ENCODE measurements at places on chromosomes 1 and 21.

DNA sequence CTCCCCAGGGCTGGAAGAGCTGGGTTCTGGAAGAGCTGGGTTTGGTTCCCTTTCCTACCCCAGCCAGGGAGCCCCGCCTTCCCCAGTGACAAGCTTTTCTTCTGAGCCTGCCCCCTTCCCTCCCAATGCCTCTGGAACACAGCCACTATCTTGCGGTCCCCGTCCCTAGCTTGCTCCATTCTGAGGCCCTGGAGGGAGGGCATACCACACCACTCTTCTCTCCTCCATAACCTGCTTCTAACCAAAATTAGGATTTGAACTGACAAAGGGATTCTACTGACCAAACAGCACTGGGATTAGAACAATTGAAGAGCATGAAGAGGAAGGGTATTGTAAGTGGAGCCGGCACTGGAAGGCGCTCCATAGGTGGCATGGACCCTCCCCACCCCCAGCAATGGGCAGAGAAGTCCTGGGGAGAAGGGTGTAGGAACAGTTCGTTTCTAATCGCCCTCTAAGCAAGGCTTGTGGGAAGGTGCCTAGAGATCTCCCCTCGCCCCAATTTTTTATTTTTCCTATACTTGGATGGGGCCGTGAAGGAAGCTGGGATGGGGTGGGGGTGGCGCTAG, 690 bp downstream of the C1orf216 start:
- DNase-seq = no peak

- DNase-seq = no peak
Observed at GRCh38 chr1:213329406-213330008, 278.5 kb downstream of the RPS6KC1 start.

DNA sequence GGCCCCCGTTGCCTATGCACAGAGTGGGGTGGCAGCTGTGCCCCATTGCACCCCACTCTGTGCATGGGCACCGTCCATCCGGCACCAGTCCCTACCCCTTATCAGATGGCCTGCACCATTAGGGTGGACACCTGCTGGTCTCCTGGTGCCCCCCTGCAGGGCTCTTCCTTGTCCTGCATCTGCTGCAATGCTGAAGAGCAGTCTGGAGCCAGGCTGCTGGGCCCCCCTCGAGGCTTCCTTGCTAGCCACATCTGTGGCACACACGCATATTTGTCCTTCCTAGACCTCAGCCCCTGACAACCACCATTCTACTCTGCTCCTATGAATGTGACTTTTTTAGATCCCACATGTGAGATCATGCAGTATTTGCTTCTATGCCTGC, 56.4 kb downstream of the COL18A1 start:
- no peak for DNase-seq

GRCh38 chr1:89855413-89856123, 34.7 kb downstream of the LRRC8D start:
- no peak for DNase-seq

- no peak for DNase-seq
Observed at GRCh38 chr1:47847763-47848162, 149.4 kb downstream of the TRABD2B start.

GRCh38 chr21:15445327-15445726, 284.5 kb upstream of the USP25 start:
- DNase-seq = no peak

DNA sequence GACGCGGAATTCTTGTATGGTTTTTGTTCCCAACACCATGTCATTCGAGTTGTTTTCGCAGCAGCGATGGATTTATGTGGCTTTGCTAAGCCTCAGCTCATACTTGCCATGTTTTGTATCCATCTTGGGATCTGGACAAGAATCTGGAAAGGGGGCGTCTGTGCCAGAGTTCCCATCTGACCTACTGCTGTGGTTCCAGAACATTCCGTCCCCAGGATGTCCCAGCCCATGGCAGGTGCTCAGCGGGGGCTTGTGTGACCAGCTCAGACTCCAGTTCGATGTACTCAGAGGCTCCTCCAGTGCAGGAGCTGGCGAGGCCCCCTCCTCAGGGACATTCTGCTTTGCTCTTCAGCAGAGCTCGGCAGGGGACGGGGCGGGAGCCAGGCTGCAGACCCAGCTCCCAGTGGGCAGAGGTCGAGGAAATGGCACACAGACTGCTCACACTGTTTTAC, 24.0 kb upstream of the ADARB1 start:
- DNase-seq = no peak

DNA sequence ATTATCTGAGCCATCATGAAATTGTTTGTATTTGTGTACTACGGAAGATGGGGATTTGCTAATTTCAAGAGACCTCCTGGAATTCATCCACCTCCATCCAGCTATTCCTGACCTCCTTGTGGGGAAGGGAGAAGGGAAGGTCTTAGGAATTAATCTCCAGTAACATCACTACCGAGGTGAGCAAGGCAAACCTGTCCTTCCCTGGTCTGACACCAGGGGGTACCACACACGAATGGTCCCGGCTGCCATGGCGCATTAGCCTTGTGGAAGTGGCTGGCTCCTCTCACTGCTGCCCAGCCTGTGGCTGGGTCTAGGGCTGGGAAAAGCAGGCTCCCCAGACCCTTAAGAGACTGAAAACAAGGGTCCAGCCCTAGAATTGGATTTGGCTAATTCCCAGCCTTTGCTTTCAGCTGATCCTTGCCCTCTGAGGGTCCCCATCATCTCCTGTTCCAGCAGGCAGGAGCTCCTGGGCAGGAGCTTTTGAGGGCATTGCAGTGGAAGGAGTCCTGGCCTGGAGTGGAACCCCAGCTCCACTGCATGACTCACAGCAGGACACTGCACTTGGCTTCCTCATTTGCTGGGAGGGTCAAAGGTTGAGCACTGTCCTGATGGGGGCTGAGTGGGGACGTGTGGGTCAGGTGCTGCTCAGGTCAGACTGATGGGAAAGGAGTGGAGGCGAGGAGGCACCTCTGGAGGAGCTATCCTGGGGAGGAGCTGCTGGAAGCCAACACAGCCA, 34.8 kb downstream of the RIMS3 start:
- DNase-seq = peak; percentile 48
